Hair follicle dermal papilla cell (primary cell): ENCODE measurements at places on chromosomes 11 and 22. TPM values are rescaled to one million over a fixed set of nuclear protein-coding genes. Genes with fewer than 3 reads are reported as not detected.

Gene MS4A3
- total RNA-seq: not detected in 2 replicates

Gene SCO2
- total RNA-seq: 3.2 and 6.1 TPM in 2 replicates

Gene GPHA2
- not detected in 2 replicates for total RNA-seq

Gene RAB39A
- total RNA-seq: not detected in 2 replicates

Gene ROBO4
- 1.1 and 1.3 TPM in 2 replicates for total RNA-seq

Gene IGLL1
- not detected in 2 replicates for total RNA-seq

Gene IGSF22
- total RNA-seq: under 0.01 TPM in 1 of 2 replicates, not detected in the other

Gene GSC2
- not detected in 2 replicates for total RNA-seq

Gene ALDH3B1
- total RNA-seq: 56.6 and 70.8 TPM in 2 replicates

Gene MUC5B
- not detected in 2 replicates for total RNA-seq

Gene OR5P2
- total RNA-seq: not detected in 2 replicates

Gene ASCL2
- not detected in 2 replicates for total RNA-seq

Gene PAMR1
- 30.7 and 40.1 TPM in 2 replicates for total RNA-seq

Gene F2
- total RNA-seq: not detected in 2 replicates

Gene ASPHD2
- 3.3 and 4.4 TPM in 2 replicates for total RNA-seq

Gene LINC01488
- total RNA-seq: not detected in 2 replicates

Gene SLCO2B1
- not detected in 2 replicates for total RNA-seq

Gene HOATZ
- total RNA-seq: not detected in 2 replicates

Gene TRIM29
- total RNA-seq: 1.6 and 2.7 TPM in 2 replicates

Gene OR8D4
- not detected in 2 replicates for total RNA-seq

Gene MIAT
- 1.1 and 1.8 TPM in 2 replicates for total RNA-seq

Gene SMTNL1
- not detected in 2 replicates for total RNA-seq

Gene CDC42EP1
- total RNA-seq: 41.7 and 53.3 TPM in 2 replicates

Gene CCDC81
- total RNA-seq: 0.49 and 0.73 TPM in 2 replicates

Gene OR51B6
- total RNA-seq: not detected in 2 replicates

Gene CCDC73
- not detected in 2 replicates for total RNA-seq

Gene VSIG10L2
- under 0.01 and 0.36 TPM in 2 replicates for total RNA-seq

Gene CARD18
- not detected in 2 replicates for total RNA-seq

Gene CHKB
- 40.8 and 45.1 TPM in 2 replicates for total RNA-seq

Gene SLC17A6
- total RNA-seq: not detected in 2 replicates

Gene SLC15A3
- total RNA-seq: 18.9 and 27.3 TPM in 2 replicates

Gene TP53I11
- total RNA-seq: 93.3 and 113 TPM in 2 replicates

Gene FREY1
- 1.5 TPM in 2 replicates for total RNA-seq

Gene VPREB1
- not detected in 2 replicates for total RNA-seq

Gene EEF1G
- 1,028 and 1,088 TPM in 2 replicates for total RNA-seq

Gene APOA5
- 0.12 TPM in 1 of 2 replicates, not detected in the other for total RNA-seq

Gene MARK2
- total RNA-seq: 15.2 and 16.1 TPM in 2 replicates

Gene WNT7B
- 0.16 TPM in 1 of 2 replicates, not detected in the other for total RNA-seq
